ENCODE measurements at places on chromosomes 4 and X.

- no peak for DNase-seq
Measured at GRCh38 chrX:44903107-44903506, 30.1 kb downstream of the KDM6A start.

DNA sequence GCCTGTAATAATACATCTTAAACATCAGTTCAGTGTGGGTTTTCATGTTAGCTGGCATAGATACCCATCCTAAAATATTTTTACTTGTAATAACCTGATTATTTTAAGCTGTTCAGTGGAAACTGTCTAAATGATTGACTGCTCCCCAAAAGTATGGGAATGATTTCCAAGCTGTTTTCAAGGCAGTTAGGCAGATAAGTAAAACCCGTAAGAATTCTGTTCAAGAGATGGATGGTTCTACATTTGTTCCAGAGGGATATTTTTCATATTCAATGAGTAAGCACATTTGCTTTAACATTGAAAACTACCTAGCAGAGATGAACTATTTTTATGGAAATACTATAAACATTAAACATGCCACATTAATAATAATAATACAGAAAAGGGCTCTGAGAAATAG, 161.1 kb downstream of the UNC5C start:
- no peak for DNase-seq

- DNase-seq: no peak
Measured at GRCh38 chr4:3599951-3600350, 67.7 kb upstream of the LRPAP1 start.

GRCh38 chr4:25816591-25817058, 46.2 kb downstream of the SEL1L3 start:
- no peak for DNase-seq

DNA sequence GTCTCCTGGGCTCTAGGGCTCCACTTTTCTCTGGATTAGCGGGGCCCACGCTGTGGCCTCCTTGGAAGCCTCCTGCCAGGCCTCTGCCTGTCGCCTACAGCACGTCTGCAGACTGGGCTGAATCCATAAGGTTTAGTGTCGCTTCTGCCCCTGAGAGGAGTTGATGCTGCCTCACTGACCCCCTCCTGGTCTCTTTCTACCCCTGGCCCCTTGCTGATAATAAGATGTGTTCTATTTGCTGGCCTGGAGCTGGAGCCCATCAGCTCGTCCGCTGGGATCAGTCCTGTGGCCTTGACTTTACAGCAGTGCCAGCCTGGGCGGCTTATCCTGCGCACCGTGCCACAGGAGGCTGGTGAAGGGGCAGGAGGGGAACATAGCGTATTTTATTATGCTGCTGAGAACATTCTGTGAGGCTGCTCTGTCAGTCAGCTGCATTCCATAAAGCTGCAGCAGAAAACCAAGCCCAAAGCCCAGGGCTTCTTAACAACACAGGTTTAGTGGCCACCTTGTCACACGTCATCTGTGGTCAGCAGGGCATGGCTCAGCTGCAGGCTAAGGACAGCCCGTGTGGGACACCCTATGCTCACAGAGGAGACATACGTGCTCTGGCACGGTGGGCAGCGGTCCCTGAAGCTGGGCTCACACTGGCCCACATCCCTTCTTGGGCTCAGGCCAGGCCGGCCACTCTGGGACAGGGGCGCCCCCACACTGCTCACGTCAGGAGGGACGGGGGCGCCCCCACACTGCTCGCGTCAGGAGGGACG, 29.3 kb upstream of the HGFAC start:
- no peak for DNase-seq

- no peak for DNase-seq
Measured at GRCh38 chr4:137677863-137678262, 145.6 kb upstream of the PCDH18 start.

DNA sequence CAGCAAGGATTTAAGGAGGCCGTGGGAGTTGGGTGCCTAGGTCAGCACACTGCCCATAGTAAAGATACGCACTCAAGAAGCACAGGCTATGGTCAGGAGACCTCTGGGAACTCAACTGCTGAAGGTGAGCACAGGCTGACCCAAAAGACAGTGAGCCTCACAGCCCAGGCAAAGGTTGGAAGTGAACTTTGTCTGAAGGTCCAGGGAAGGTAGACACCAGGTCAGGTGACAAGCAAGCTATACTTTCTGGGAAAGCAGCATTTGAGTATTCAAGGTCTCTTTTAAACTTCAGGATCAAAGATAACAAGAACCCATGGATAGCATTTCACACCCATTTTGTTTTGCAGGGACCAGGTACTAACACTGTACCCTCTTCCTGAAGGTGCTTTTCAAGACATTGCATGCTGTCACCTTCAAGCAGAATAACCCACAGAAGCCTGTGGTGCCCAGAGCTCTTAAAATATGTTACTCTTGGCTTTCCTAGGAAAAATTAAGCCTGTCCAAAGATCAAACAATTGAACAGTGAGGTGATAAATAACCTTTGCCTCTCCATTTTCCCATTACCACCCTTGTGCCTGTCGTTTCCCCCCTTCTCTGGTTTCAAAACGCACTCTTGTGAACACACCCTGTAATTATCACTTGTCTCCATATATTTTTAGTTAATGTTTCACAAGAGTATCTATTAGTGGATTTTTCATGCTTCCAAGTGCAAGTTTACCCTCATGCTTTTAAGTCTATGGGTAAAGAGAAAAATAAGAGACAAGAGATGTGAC, 3.4 kb upstream of the S100G start:
- no peak for DNase-seq

- no peak for DNase-seq
Measured at GRCh38 chr4:25827897-25828296, 34.9 kb downstream of the SEL1L3 start.

GRCh38 chrX:118049713-118050112, 66.9 kb downstream of the KLHL13 start:
- no peak for DNase-seq

DNA sequence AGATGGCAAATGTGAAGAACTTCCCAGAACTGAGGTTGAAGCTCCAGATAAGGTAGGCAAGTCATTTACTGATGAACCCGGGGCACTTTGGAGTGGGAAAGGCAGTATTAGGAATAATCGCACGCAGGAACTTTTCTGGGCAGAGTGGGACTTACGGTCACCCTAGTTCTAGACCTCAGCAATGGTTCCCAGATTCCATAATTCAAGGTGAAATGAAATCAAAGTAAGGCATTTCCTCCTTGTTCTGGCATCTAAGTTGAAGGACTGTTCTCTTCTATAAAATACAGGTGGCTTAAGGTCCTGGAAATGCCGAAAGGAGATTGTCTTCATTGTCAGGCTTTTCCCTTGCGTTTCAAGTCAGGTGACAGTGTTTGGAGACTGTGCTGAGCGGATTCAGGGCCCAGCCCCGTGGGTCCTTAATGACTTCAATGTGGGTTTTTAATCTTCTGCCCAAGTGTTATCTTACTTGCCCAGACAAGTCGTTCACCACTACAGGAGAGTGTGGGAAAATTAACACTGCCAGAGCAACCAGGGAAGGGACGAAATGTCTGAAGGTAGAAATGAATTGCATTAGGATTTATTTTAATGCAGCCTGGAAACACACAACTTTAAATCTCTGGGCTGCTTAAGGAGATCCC, 52.1 kb upstream of the STOX2 start:
- no peak for DNase-seq

DNA sequence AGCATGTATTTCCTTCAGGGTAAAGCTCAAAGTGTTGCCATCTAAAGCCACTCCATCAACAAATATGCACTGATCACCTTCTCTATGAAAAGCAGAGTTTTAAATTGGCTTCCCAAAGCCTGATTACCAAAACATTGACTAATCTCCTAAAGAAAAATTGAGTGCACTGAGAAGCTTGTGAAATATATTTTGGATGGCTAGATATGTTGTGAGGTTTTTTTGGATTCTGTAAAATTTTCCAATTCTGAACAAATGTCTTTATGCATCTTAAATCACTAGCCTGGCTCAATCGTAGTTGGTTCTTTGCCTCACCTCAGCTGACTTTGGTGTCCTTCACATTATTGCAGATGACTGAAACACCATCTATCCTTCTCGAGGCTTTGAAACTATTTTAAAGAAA, 14.9 kb upstream of the EXOSC9 start:
- DNase-seq: no peak

Data from NCI-H1436 (cell line).